ENCODE measurements at places on chromosomes 7 and 10.
A peak's percentile ranks its signal among the peaks of the same experiment; 100 is the strongest.

DNA sequence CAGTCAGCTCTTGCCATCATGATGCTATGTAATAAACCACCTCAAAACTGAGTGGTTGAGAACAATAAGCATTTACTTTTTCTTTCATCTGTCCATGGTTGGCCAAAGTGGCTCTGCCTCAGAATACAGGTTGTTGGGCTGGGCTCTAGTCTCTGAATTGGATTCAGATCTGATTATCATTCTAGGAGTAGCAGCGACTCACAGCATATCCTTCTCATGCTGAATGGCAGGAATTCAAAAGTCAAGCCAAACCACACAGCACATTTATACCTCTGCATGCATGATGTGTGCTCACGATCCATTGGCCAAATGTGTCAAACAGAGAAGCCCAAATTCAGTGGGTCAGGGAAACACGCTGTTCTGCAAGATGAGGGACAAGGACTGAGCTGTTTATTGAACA lies 13.6 kb upstream of the GALNT11 start:
- no peak for DNase-seq

- no peak for DNase-seq
Measured at GRCh38 chr10:118499186-118499585, 96.3 kb downstream of the PRLHR start.

DNA sequence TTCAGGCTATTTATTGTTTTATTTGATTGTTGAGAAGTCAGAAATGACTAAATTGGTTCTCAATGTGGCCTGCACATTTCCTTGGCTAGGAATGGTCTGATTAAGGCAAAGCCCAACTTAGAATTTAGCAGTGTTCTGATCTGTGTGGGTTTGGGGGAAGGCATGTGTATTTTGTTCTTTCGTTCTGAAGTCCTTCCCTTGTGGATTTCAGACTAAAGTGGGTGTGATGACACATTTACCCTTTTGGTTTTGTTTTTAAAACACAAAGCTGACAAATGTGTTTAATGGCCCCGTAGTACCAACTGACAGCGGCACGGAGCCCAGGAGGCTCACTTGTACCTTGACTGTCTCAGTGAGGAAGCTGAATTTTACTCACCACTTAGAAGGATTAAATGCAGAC lies 452.3 kb upstream of the GALNT17 start:
- no peak for DNase-seq

DNA sequence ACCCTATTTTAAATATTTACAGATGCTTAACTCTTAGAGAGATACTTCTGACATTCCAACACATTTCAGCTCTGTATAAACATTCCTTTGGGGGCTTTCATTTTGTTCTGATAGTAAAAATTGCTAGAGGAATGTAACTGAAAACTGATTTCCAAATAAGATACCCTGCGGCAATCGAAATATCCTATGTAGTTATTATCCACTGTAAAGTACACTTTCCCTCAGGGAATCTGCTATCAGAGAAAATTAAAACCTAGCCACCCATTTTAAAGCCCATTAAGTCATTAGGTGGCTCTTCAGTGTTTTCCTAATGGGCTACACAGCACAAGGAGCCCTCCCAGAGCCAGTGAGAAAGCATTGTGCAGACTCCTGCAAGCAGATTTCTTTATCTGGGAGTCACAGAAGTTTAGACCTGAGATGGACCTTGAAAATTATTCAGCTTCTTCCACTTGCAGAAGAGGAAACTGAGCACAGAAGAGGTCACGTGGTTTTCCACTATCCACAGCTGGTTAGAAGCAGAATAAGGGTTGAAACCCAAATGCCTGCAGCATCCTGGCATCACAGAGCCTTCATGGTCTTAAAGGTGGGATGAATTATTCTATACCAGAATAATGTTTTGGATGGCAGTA lies 12.6 kb upstream of the CPVL start:
- no peak for DNase-seq

GRCh38 chr10:77637532-77638320 lies at the start of gene KCNMA1:
Gene KCNMA1 (minus strand): TSS chr10:77637808.
- DNase-seq = no peak

- DNase-seq = no peak
Measured at GRCh38 chr7:66778201-66778600, 37.7 kb downstream of the RABGEF1 start.

DNA sequence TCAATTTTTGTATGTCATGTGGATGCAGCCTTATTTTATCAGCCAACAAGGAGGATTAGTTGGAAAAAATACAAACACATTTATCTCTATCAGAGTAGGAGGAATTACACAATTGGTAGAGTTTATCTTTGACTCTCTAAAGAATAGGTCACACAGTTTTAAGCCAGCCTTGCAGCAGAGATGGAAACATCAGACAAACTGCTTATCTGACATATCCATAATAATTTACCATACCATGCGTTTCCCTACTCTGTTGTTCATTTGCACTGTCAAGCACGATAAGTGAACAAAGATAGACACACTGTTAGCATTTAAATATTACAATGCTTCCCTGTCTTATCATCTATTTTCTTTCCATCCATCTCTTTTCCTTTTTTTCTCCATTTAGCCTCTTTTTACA lies 283.7 kb upstream of the SMIM30 start:
- no peak for DNase-seq

GRCh38 chr10:89069589-89069988 lies 79.0 kb downstream of the FAS start:
- DNase-seq = no peak

GRCh38 chr10:97928897-97929296 lies 79.3 kb downstream of the GOLGA7B start:
- no peak for DNase-seq

DNA sequence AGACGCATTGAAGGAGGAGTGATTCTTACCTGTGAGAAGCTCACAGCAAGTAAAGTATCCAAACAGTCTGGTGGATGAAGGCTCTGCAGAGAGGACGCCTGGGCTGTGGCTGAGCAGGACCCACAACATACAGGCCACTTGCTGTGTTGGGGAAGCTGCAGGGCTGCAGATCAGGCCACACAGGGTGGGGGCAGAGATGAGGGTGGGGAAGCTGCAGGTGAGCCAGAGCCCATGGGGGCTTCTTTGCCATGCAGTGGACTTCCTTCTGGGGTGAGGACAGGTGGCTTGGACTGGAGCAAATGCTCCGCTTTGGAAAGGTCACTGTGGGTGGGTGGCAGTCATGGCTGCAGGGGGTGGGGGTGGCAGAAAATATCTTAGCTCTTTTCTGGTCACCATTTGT lies 214.8 kb downstream of the GLRX3 start:
- no peak for DNase-seq

DNA sequence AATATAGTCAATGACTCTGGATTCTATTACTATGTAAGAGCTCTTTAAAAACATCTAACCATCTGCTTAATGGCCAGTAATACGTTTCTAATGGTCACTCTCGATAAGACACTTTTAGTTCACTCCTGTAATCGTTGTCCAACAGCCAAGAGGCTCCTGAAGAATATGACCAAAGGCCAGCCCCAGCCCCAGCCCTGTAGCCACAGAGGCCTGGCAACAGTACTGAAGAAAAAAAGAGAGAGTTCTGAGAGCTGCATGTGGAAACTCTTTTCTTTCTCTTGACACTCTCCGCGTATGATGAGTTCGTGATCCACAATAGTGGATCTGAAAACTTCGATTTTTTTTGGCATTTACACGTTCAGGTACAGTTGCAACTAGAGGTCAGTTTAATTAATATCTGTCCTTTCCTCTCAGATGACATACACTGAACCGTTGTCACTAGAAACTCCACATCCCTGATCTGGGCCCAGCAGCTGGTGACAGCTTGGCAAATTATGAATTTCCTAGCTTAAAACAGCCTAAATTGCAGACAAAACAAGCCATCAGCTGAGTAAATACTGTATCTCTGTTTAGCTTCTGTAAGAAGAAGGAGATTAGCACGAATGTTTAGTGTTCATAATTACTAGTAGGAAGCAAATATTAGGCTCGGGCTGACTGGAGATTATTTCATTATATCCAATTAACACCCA lies 456.7 kb downstream of the LRMDA start:
- DNase-seq = no peak

GRCh38 chr10:133035952-133036351 lies 51.8 kb upstream of the ADGRA1 start:
- DNase-seq = no peak

DNA sequence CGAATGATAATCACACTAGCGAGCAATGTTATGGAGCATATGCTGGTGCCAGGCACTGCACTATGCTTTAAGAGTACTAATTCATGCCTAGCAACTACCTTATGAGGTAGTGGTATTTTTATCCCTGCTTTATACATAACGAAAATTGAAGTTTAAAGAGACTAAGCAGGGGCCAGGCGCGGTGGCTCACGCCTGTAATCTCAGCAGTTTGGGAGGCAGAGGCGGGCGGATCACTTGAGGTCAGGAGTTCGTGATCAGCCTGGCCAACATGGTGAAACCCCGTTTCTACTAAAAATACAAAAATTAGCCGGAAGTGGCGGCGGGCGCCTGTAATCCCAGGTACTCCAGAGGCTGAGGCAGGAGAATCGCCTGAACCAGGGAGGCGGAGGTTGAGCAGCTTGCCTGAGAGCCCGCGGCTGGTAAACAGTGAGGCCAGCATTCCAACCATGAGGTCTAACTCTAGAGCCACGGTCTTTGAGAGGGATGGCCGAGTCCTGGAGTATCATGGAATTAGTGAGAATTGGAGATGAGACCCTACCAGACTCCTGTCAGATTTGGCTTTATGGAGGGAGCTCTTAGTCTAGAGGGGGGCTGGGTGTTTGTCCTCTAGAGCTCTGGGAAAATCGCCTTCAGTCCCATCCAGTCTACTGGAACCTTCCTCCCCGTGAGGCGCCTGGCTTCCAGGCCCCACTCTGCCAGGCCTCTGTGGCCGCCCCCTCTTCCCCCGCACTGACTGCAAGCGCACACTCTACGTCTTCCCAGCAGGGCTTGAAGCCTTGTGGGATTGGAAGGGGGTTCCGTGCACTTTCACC lies 11.6 kb downstream of the TLX1 start:
- no peak for DNase-seq

DNA sequence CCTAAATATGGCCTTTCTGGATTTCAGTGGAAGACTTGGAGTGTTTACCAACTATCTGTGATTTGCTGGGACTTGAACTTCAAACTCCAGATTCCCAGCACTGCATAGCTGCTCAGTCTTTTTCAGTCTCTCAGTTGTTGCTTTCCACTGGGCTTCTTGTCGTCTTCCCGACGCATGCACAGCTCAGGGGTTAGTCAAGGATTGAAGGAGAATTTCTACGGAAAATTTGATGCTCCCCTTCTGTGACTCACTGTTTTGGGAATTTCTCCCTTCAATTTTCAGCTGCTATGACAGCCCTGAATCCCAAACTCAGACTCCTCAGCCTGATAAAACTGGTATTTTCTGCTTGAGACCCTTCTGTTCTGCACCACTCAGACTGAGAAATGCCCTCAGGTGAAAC lies 91.7 kb downstream of the CYP26A1 start:
- DNase-seq = no peak

GRCh38 chr10:75736889-75737579 lies 305.6 kb downstream of the LRMDA start:
- DNase-seq = no peak

DNA sequence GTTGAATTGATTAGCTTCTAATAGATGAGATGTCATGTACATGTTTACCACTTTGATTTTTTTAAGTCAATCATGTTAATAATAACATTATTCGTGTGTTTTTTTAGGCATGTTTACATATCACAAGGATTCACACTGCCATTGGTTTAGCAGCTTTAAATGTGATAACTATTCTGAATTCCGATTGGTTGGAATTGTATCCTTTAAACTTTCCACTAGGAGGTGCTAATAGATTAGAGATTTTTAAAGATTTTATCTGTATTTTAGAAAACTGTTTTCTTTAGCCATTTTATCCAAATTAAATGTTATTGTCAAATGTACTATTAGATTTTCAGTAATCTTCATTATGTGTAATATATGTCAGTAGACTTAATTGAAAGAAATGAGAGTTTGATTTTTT lies 83.2 kb downstream of the HECTD2 start:
- DNase-seq = no peak

DNA sequence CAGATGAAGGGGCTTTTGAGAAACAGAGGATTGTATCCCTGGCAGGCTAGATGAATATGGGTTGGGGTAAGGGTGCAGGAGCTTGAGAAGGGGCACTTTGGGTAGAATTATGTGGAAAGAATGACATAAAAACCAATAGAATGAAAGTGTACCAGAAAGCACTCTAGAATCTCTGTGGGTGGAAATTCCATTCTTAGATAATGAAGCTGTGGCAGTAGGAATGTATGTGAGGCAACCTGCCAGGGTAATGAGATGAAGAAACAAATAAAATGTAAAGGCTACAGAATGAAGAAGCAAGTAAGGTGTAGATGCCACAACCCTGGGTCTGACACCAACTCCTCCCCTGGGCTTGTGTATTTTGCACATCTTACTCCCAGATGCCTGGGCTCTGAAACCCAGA lies 16.8 kb downstream of the NOBOX start:
- no peak for DNase-seq

DNA sequence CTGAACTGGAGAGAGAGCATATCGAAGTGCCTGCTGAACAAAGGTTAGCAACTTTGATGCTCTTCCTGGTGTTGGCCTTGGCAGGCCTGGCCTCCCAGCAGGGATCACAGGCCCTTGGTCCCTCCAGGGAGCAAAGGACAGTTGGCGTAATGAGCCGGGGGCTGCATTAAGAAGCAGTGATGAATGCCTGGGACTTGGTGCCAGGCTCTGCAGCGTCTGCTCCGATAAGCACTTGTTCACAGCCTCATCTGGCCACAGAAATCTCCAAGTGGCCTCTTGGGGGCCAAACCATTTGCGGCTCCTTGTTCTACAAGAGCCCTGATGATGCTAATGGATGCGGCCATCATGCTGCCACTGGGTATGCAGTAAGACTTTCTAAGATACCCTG lies 31.8 kb downstream of the CRHR2 start:
- DNase-seq = no peak

DNA sequence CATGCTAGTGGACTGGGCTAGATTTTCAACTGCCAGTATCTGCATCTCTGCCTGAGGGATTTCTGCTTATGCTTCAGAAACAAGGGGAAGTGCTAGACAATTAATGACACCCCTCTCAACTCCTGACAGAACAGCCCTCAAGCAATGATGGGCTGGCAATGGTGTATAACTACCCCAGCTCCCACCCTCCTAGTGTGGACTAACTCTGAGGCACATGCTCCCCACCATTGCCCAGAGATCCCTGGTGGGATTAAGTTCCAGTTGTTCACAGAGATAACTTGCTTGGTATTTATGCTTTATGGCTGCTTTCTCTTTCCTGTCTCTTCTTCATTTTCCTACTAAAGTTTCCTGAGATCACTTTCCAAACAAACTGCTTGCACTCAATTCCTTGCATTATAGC lies 113.5 kb downstream of the RPS24 start:
- no peak for DNase-seq

- no peak for DNase-seq
Measured at GRCh38 chr7:20839987-20840386, 53.3 kb upstream of the SP8 start.

GRCh38 chr10:48206482-48207250 lies 67.8 kb downstream of the FRMPD2 start:
- DNase-seq = no peak

DNA sequence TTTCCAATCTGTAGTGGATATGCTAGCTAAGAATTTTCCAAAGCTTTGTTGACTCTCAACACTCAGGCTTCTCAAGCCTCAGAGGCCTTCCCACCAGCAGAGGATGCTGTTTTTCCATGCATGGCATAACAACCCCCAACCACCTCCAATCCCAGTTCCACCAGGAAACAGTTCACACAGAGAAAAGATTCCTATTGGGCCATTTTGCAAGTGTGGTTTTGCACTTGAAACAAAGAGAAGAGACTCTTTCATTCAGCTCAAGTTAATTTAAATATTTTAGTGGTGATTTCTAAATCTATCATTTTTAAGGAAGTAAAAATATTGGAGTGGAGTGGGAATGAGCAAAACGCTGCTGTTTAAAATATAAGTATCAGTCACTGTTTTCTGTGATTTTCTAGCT lies 105.6 kb upstream of the COL1A2 start:
- peak; percentile 62 for DNase-seq

GRCh38 chr7:47937065-47937687 lies 11.1 kb downstream of the PKD1L1 start:
- DNase-seq = no peak
